ENCODE measurements at places on chromosomes 11 and 22.

GRCh38 chr22:26632422-26633155 is 10.8 kb downstream of the CRYBA4 start:
- no peak for DNase-seq

- no peak for DNase-seq
Observed at GRCh38 chr11:91163619-91164451, 941.0 kb upstream of the CHORDC1 start.

GRCh38 chr22:49756201-49756600 is 71.5 kb downstream of the BRD1 start:
- peak; percentile 7 for DNase-seq

DNA sequence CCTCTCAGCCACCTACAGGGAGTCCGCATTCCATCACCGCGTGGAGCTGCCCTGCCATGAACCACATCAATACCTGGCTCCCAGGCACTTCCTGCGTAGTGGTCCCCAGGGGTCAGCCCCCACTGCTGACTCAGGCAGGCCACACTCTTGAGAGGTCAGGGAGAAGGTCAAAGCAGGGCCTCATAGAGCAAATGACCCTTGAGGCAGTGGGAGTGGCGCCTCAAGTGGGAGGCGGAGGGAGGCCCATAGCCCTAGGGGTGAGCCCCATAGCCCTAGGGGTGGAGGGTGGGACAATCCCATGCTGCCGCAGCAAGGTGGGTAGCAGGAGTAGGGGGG is 5.0 kb downstream of the PRDX5 start:
- no peak for DNase-seq

GRCh38 chr11:39192671-39193070 is 2266.8 kb downstream of the LRRC4C start:
- DNase-seq = no peak

DNA sequence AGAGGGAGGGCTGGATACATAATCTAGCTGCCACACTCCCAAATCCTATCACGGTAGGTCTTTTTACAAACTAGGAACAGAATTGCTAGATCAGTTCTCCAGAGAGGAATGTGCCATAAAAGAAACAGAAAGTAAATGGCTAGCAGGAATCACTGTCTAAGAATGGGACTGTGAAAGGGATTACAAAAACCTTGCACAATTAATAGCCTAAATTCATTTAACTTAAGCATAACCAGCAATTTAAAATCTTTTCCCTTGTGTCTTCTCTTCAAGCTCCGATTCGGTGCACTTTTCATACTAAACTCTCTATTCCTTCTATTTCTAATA is 35.2 kb downstream of the APOL5 start:
- no peak for DNase-seq

- no peak for DNase-seq
Observed at GRCh38 chr11:14673421-14673820, 29.8 kb downstream of the PDE3B start.

GRCh38 chr22:40487663-40488249 is 117.4 kb downstream of the SGSM3 start:
- no peak for DNase-seq

- DNase-seq = no peak
Observed at GRCh38 chr11:134536219-134536618, 124.2 kb upstream of the B3GAT1 start.

DNA sequence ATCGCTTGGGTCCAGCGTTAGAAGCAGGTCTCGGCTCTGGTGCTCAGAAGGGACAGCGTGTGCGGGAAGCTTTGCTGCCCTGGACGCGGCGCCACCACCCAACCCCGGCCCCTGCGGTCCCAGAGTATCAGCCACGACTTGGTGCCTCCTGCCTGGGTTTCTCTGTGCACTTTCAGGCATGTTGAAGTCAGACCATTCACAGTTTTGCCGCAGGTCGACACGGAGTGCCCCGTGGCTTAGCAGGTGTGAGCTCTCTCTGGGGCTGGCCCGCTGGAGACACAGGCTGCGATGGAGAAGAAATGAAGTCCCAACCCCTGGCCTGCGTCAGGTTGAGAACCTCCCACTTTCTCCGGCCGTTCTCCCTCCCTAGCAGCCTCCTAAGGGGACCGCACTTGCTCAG is 494.5 kb downstream of the BRD1 start:
- DNase-seq = no peak

DNA sequence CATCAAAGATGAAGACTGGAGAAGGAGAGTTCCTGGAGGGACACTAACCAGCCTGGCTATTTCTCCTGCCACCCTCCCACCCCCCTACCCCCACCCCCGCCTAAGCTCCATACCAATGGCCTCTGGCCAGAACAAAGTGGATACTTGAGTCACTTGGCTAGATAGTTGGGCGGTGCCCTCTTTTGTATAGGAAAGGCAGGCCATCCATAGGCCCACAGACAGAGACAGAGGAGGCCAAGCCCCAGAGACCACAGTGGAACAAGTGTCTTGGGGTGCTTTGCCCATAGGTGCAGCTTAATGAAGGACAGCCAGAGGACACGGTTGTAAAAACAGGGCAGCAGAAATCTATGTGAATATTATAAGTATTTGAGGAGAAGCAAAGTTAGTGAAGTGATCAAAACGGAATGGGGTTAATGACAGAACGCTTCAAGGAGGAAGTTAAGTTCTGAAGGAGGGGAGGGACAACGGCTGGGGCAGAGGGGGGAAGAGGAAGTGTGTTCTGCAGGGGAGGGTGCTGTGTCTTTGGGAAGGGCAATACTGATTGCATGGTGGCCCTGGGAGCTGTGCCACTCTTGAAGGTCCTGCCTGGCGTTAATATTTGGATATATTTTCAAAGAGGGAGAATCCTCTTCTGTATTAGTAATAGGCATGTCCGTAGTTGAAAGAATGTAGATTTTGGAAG is 32.7 kb downstream of the FLI1 start:
- no peak for DNase-seq

GRCh38 chr11:27423125-27423524 is 49.5 kb downstream of the LGR4 start:
- DNase-seq = no peak

GRCh38 chr11:8011371-8011770 is 24.2 kb downstream of the EIF3F start:
- DNase-seq = no peak

- no peak for DNase-seq
Observed at GRCh38 chr11:91997226-91997625, 227.4 kb upstream of the FAT3 start.

DNA sequence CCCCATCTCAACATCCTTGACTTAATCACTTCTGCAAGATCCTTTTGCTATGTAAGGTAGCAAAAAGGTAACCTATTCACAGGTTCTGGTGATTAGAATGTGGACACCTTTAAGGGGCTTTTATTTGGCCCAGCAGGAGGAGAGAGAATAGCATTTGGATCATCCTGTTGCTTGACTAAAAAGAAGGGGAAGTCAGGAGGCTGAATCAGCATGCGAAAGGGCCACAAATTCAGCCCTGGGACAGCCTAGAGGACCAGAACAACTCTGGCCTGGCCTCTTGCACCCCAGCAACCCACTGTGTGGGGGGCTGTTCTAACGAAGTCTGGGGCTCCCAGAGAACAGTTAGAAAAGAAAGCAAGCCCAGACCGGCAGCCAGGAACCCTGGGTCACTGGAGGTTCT is 3.2 kb upstream of the HMOX1 start:
- peak; percentile 51 for DNase-seq

GRCh38 chr11:18791969-18792628 is 501 bp upstream of the PTPN5 start:
- DNase-seq = no peak

DNA sequence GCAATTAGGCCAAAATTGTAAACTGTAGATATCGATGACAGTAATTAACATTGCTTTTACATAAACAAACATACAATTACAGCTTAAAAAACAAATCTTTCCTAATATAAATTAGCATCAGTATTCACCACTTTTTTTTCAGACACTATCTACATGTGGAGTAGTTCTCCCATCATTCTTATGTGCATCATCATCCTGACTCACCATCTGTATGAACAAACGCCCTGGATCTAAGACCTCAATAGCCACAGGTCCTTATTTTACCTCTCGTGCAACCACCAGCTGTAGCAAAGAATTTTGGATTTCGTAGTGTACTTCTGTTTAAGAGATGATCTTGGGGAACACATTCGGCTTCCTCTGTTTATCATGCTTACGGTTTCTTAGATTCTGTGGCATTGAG is 551.9 kb upstream of the KIRREL3 start:
- DNase-seq = no peak

DNA sequence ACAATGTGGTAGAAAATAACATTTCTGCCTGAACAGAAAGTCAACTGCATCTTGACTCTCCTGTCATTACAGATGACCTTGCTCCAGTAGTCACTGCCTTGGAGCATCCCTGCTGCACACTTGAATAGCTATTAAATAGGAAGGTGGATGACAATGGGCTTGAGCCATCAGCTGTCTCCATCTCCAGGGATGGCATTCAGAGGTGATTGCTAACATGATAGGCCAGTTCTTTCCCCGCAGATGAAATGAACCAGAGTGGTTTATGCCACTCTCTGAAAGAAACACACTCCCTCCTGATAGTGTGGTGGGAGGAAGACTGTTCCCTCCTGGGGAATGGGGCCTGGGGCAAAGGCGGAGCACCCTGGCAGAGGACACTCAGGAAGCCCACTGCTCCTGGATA is 57.1 kb upstream of the OLFML1 start:
- no peak for DNase-seq

DNA sequence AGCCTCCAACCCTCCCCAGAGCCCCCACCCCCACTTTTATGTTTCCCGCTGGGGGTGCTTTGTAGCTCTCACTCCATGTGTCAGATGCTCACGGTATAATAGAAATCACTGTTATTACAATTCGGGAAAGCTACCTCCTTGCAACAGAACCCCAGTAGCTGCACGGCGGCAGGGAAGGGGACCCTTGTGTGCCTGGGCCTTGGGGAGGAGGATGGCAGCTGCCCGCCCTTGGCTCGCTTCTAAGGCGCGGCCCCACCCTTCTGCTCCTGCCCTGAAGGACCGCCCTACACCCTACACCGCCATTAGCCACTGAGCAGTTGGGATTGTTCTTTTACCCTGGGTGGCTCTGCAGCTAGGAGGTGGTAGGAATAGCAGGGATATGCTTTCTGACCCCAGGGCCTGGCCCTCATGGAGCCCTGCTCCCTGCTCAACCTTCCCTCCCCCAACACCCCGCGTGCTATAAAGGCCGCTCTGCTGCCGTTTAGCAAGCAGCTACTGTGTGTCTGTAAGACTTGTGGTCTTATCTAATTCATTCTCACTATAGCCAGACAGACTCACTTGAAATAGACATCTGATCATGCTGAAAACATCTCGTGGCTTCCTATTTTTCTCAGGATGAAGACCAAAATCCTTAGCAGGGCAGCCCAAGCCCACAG is 219.7 kb downstream of the CEP164 start:
- no peak for DNase-seq

GRCh38 chr11:2898366-2899079 is 12.9 kb upstream of the CDKN1C start:
- DNase-seq = no peak

GRCh38 chr11:124277804-124278203 is 21.6 kb downstream of the OR8G5 start:
- no peak for DNase-seq

DNA sequence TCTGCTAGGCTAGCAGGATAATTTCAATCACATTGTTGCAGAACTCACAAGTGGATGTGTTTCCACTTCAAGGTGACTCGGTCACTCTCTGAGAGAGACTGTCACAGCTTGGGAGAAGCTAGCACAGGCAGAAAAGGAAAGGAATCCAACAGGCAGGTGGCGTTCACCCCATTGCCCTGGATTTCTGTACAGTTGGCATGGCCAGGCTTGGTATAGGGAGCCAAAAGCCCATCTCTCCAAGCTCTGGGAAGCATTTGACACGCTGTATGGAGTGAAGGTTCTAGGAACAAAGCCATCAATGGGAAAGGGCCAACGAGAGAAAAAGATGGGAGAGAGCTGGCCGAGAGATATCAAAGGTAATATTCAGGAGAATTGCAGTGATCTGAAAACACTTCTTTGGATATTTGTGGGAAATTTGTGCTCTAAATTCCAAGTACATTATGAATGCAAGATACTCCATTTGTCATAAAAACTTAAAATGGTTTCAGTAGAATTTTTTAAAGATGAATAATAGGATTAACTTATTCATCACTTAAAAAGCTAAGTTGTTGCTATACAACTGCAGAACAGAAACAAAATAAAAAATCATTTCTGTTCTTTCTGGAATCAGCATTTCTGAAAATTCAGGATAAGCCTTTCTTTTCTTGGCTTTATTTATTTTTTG is 223.5 kb upstream of the NTM start:
- no peak for DNase-seq

DNA sequence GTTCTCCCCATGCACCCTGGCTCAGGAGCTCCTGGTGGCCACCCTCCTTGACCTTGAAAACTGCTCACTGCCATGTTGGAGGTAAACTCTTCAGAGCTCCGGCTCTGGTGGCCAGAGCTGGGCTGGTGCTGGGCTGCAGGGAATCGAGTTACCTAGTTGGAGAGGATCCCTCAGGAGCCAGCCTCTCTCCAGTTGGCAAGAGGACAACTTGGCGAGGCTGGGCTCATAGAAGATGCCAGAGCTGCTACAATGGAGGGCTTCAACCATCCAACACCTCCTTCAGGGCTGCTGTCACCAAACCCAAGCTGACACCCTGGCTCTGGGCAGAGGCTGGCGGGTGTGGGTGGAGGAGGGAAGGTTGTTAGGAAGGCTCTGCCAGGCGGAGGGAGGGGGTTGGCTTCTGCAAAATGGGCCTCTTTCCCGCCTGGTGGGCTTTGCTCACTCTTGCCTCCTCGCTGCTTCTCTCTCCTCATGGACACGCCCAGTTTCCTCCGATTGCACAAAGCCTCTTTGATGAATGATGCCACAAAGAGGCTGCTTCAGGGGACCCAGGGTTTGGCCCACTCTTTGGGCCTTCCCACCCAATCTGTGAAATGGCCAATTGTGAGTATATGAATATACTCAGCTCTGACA is 53.1 kb downstream of the THAP12 start:
- no peak for DNase-seq

- no peak for DNase-seq
Observed at GRCh38 chr11:48032721-48033120, 52.4 kb downstream of the PTPRJ start.

DNA sequence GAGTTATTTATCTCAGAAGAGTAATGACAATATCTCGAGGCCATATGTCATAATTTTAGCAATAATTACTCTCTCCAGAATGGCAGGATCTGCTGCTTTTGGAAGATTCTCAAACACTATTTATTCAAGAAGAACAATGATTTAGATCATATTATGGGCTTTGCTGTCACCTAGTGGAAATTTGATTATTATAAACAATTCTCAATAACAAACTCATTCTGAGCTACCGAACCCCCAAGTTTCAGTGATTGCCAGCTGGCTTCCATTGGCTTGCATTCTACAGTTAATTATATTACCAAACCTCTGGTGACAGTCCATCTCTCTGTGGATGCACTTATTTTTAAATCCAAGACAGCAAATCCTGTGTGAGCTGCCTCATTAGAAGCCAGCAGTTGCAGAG is 27.9 kb upstream of the SLC36A4 start:
- no peak for DNase-seq

Data from upper lobe of left lung (tissue), 6 donors.